Activated CD4-positive, alpha-beta T cell treated with anti-CD3 and anti-CD28 coated beads, Interleukin-2, Interleukin-6, amounts not matched to agents 100 ng/mL and 50 ng/mL, durations not matched to agents 16 hours and 8 hours (primary cell): ENCODE measurements at places on chromosomes 4 and X.

DNA sequence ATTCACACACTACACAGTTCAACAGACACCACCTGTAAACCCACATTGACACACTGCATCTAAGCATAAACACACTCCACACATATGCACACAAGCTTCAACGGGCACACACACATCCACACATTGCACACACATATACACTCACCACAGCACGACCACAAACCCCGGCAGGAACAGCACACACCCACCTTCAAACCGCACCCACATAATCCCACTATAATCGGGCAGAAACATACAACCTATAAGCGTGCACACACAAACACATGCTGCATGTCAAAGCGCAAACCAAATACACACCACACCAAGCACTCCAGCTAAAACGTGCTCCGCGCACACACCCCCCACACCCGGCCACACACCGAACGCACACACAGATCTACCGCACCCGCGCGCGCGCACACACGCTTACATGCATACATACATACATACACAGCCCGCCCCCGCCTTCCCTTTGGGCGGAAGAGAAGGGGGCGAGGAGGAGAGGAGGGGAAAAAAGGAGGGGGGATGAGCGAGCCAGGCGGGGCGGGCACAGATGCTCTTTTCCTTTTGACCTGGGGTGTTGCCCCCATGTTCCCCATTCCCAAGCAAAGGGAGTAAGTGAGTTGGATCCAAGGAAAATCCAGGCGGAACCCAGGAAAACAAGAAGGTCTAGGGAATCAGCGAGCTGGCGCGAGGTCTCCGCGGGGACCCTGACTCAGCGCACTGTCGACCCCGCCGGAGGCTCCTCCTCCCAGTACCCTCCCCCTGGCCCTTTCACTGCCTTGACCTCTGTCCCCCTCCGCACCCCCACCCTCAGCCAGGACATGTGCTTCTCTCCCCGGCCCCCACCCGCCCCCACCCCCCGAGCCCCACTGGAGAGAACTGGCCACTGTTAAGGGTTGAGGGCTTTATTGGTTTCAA is 9.9 kb downstream of the ARHGAP36 start:
- DNase-seq, result no peak

DNA sequence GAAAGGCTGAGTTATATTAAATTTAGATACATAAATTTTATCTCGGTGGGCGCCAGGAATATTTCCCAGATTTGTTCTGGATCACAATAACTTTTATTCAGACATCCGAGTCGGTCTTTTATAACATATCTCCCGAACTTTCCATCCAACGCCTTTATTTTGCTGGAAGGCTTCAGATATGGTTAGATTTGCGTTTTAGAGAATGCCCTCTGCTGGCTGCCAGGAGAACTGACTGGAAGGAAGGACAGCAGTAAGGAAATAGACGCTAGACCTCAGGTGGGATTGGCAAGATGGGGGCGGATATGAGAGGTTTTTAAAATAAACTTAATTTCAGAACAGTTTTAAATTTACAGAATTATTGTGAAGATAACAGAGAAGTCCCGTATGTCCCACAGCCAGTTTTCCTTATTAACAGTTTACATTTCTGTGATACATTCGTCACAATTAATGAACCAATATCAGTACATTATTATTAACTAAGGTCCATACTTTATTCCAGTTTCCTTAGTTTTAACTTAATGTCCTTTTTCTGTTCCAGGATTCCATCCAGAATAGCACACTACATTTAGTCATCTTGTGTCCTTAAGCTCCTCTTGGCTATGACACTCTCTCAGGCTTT is 4.6 kb upstream of the KANTR start:
- peak; percentile 62 for DNase-seq

DNA sequence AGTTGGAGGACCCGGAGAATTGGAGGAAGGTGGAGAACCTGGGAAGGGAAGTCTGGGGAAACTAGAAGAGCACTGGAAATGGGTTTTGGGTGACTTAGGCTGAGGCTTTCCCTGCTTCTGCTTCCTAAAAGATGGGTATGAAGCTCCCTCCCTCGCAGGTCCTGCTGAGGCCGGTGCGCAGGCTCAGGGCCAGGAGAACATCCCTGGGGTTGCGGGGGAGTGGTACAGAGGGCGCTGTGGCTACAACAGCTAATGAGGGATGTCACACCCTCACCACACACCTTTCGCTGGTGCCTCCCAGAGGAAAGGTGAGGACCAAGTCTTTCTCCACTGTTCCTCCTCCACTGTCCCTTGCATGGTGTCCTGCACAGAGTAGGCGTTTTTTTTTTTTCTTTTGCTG is 15.8 kb downstream of the APLN start:
- no peak for DNase-seq

- DNase-seq, result peak; percentile 87
Observed at GRCh38 chrX:72621625-72622485, 49.2 kb upstream of the HDAC8 start.

DNA sequence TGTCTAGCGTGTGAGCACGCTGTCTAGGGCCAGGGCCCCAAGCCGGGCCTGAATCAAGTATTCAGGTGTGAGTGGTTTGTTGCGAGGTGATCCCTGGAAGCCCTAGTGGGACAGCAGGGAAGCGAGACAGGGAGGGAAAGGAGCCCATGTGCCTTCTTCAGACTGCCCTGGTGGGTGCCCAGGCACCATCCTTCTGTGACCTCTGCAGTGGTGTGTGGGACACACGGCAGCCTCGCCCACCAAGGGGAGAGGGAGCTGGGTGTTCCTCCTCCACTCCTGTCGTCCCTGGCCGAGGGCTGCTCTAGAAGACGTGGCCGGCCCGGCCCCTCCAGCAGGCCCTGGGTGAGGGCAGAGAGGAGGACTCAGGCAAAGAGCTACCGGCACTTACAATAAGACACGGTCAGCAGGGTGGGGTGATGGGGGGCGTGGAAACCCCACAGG is 47.4 kb downstream of the HTRA3 start:
- DNase-seq, result no peak

- DNase-seq, result no peak
Observed at GRCh38 chrX:14508025-14508690, 21.2 kb upstream of the GLRA2 start.

DNA sequence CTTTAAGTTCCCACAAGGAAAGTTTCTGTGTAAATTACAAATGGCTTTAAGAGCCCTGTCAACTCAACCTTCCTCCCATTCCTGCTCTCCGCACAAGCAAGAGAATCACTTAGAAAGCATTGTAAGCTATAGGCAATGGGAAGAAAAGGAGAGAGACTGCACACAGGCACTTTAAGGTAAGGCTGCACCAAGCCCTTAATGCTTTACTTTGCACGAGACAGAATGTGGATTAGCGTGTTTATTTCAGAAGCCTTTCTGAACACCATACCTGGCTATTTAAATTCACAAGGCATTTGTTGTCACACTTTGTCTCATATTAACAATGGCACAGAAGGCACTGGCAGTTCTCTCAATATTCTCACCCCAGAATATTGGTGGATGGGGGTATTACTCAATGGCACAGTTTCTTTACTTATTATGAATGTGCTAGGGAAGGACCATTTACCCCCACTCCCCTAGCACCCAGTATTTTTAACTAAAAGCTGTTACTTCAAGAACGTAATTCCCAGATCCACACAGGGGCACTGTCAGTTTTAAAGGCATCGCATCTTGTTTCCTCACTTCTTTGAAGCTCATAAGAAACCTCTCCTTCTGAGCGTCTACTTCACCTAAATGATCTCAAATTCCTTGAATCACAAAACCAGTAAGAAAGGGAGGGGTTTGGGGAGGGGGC is 150.0 kb downstream of the MAML3 start:
- no peak for DNase-seq
